ENCODE measurements at places on chromosomes 11 and 22. TPM values are rescaled to one million over a fixed set of nuclear protein-coding genes. Genes with fewer than 3 reads are reported as not detected.

- no peak for DNase-seq
Observed at GRCh38 chr11:112805658-112806057, 155.6 kb upstream of the NCAM1 start.

GRCh38 chr11:111081021-111081511 lies 164.5 kb upstream of the POU2AF2 start:
- peak; percentile 43 for DNase-seq

DNA sequence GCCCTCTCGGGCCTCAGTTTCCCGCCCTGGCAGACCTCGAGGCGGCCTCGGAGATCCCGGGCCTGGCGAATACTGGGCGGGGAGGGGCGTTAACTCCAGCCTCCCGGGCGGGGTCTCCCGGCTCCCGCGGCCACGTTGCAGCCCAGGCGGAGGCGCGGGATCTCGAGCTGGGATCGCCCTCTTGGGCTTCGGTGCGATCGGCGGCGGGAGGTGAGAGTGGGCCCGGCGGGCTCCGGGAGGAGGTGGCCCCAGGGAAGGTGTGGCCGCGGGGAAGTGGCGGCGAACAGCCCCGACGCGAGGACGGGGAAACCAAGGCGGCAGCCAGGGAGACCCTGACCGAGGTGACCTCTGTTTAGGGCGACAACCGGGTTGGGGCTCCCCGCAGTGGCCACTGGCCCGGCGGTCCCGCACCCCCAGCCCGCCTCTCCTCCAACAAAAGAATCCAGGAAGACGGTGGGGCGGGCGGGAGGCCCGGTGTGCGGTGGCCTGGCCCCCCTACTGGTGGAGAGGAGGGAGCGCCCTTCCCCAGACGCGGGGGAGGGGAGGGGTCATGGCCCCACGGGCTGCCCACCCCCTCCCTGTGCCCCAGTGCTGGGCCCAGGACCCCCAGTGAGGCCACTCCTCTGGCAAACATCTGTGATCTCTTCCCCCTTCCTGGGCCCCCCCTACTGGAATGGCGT lies at the start of gene PHETA2:
PHETA2 (plus strand) TSS at position 117 of the 680 bp plus-strand sequence. CDS start 3,046 bp downstream, outside the sequence.
- DNase-seq, result peak; percentile 36

GRCh38 chr11:36069576-36070212 lies 125.8 kb downstream of the LDLRAD3 start:
- no peak for DNase-seq

- no peak for DNase-seq
Observed at GRCh38 chr11:2535673-2536439, 91.0 kb downstream of the KCNQ1 start.

GRCh38 chr22:49297871-49298721 lies 529.6 kb downstream of the BRD1 start:
- DNase-seq, result no peak

- DNase-seq, result no peak
Observed at GRCh38 chr22:29071261-29072045, 1.4 kb upstream of the KREMEN1 start.

GRCh38 chr11:14449302-14449714 lies 50.3 kb downstream of the COPB1 start:
- no peak for DNase-seq

DNA sequence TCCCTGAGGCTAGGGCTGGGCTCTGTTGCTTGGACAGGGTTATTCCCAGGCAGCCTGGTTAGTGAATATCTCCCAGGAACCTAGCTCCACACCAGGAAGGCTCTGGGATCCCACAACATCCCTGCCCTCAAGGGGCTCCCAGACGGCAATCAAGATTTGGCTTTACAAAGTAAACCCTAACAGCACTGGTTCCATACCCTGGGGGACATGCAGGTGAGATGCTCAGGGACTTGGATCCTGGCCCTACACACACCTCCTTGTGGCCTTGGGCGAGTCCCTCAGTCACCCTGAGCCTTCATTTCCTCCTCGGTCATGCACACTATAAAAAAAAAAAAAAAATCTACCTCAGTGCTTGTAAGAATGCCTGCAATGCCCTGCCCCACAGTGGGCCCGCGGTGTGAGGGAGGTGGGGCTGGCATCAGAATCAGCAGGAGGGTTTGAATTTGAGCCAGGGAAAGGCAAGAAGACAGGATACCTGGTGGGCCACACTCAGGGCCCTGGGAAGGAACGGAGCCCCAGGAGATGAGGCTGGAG lies 86.3 kb downstream of the MORC2 start:
- DNase-seq, result no peak

GRCh38 chr22:45889539-45890350 lies 87.2 kb downstream of the WNT7B start:
- no peak for DNase-seq

- no peak for DNase-seq
Observed at GRCh38 chr11:19218216-19218615, 16.4 kb upstream of the CSRP3 start.

GRCh38 chr11:128929468-128929867 lies 13.2 kb downstream of the TP53AIP1 start:
- DNase-seq, result no peak

- DNase-seq, result peak; percentile 14
Observed at GRCh38 chr11:13465909-13466371, 2.9 kb upstream of the BTBD10 start.

The PRODH gene
- polyA plus RNA-seq, result 11.9 TPM

The WNT7B gene
- polyA plus RNA-seq, result 7.5 TPM

The CLDN5 gene
- 17.5 TPM for polyA plus RNA-seq

The OR5B21 gene
- not detected for polyA plus RNA-seq

The SUSD2 gene
- polyA plus RNA-seq, result 15.1 TPM

The PNPLA5 gene
- 0.10 TPM for polyA plus RNA-seq

The P2RX6 gene
- polyA plus RNA-seq, result 1.4 TPM

The CASP5 gene
- polyA plus RNA-seq, result not detected
